ENCODE measurements at places on chromosomes 1 and 21.

DNA sequence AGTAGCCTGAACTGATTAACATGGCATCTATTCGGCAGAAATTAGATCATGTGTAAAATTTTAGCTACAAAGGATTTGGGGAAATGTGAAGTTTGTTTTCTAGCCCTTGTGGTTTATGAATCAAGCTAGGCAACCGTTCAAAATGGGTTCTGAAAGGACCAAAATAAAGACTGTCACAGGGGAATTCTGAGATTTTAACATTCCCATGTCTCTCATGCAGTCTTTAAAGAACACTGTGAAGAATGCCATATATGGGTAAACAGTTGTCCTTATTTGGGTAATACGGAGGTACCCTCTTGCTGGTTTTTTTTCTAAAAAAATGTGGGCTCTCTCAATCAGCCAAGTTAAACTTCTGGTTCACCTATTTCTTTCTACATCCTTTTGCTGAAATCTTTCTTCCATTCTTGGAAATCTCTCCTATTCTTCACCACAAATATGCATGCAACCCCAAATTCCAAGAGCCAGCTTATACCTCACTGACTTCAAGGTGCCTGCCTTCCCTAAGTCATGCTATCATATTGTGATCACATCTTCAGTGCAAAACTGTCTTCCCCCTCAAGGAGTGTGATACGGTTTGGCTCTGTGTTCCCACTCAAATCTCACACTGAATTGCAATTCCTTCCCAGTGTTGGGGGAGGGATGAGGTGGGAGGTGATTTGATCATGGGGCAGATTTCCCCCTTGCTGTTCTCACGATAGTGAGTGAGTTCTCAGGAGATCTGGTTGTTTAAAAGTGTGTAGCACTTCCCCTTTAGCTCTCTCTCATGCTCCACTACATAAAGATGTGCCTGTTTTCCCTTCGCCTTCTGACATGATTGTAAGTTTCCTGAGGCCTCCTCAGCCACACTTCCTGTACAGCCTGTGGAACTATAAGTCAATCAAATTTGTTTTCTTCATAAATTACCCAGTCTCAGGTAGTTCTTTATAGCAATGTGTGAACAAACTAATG lies 308.7 kb downstream of the TTLL7 start:
- no peak for DNase-seq

GRCh38 chr1:94417728-94417977 lies 536 bp upstream of the ABCD3 start:
- no peak for DNase-seq

GRCh38 chr1:202172015-202172355 lies 11.6 kb upstream of the PTPN7 start:
- DNase-seq: no peak

DNA sequence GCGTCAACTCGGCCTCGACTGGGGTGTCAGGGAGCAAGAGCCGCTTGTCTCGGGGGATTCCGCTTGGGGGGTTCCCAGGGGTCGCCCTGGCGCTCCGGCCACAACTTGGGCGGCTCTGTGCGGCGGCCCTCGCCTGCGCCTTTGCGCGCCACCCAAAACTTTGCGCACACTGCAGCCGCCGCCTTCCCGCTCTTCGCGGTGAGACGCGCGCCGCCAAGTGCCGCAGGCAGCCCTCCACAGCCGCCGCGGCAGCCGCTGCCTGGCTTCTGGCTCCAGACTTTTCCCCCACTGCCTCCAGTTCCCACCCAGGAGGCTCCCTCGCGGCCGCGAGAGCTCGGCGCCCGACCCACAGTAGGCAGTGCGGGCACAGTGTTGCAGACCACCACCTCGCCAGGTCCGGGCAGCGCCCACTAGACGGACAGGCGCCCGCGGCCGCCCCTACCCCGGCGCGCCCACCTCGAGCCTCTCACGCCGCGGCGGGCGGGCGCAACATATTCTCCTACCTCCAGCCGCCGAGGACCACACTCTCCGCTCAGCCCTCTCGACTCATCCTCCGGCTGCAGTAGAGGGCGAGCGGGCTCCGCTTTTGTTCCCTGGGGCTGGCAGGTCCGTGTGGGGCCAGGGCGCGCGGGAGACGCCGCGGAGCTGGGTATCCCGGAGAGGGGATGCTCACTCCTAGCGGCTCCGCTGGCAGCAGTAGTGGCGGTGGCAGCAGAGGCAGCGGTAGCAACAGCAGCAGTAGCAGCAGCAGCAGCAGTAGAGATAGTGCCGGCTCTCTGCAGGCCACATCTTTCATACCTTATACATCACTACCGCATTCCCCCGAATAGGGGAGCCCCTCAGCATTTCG lies 296.6 kb downstream of the OMA1 start:
- DNase-seq: no peak

DNA sequence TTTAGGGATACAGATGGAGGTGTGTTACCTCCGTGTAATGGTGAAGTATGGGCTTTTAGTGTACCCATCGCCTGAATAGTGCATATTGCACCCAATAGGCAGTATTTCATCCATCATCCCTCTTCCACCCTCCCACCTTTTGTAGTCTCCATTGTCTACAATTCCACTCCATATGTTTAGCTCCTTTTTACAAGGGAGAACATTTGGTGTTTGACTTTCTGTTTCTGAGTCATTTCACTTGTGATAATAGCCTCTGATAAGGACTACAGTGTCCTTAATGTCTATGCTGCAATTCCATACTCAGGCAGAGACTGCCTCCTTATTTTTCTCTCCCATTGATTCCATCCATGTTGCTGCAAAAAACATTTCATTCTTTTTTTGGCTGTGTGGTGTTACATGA lies 48.7 kb downstream of the OVGP1 start:
- no peak for DNase-seq

GRCh38 chr1:156939786-156940334 lies 19.4 kb downstream of the LRRC71 start:
- DNase-seq: no peak

DNA sequence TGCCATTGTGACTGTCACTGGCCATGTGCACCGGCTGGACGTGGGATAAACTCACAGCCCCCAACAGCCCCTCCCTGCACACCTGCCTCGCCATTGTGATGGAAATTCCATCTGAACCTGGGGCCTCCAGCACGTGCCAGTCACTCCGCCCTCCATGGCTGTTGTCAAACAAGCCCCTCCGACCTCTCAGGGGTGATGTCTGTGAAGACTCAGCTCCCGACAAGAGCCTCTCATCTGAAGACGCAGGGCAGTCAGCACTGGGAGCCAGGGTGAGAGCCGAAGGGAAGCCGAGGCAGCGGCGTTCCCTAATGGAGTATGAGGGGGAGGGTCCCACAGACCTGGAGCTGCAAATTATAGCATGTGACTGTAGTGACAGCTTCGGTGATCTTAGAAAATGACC lies 1.4 kb upstream of the KRTAP10-2 start:
- no peak for DNase-seq

GRCh38 chr1:91523482-91523881 lies 22.8 kb downstream of the CDC7 start:
- DNase-seq: no peak

- no peak for DNase-seq
These were observed 386.9 kb upstream of the PLXNA2 start for GRCh38 chr1:208631092-208631491.

DNA sequence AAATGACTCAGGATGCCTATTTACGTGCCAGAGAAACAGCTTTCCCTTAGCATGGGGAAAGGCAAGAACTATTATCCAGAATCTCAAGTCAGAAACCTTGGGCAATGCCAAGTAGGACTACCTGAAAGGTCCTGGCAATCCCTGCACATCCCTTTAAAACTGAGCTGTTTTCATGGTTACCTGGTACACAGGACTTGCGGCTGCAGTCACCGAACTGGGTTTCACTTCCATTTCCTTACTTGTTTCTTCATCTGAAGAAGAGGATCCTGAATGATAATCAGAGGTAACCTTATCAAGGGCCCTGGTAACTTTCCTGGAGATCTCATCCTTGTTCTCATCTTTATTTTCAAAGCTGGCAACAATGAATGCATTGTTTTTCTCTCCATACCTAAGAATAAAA lies 14.3 kb downstream of the BTG3 start:
- DNase-seq: no peak

GRCh38 chr1:175373786-175374623 lies 181.4 kb upstream of the KIAA0040 start:
- no peak for DNase-seq
